Hepatic stellate cell (primary cell): ENCODE measurements at places on chromosomes 12 and 14.

DNA sequence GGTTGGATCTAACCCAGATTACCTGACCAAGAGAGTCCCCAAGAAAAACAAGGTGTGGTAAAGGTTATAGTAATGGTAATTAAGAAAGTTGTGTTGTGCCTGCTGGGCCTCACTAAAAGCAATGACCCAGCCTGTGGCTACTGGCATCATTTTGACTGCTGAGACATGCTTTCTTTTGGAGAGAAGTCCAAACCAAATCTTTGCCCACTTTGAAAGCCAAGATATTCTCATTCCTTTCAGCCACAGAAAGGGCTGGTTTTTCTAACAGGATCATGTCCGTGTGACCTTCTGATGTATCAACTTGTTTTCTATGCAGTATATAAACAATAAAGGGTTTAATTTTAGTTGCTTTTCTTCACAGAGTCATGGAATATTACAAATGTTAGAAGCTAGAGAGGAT is 388.6 kb downstream of the RAD51B start:
- DNase-seq = no peak

GRCh38 chr12:72872996-72873395 is 600.8 kb downstream of the TRHDE start:
- no peak for DNase-seq

DNA sequence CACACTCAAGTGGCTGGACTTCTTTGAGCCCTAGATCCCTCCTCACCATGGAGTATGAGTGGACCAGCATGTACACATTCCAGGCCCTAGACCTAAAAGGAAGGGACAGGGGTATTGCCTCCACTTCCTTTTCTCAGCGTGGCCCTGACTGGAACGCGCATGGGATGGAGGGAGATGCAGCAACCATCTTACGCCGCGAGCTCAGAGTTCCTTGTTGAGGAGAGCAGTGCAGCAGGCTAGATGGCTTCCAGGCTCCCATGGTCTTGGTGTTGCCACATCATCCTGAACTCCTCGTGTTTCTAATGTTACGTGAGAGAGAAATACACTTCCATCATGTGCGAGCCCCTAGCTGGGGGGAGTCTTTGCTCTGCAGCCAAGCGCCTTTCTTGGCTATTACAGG is 61.8 kb upstream of the DIO3 start:
- no peak for DNase-seq

DNA sequence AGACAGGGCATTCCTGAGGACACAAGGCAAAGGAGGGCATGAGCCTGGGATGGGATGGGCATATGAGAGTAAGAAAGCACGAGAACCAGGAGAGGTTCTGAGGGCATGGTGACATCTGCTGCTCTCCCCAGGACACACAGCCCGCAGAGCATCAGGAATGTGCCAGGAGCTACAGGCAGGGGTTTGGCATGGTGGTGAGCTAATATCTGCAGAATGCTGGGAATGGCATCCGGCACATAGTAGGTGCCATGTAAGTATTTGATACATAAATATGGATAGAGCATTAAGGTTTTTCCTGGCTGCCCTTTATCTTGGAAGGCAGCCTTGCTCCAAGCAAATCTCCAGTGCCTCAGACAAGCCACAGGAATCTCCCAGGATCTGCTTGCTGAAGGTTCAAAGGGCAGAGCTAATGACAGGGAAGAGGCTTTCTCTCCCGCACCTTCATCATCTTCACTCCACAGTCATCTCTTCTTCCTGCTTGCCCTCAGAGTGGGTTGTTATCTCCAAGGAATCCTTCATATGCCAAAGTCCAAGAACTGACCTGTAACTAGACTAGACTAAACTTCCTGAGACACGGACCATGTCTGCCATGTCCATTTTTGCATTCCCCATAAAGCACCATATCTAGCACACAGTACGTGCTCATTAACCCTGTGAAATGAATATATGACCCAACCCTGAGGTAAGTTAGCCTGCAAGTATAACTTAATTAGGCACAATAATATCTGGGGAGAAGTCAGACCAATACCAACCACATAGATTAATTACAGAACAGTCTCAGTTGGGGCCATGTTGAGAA is 62.0 kb upstream of the SCN8A start:
- DNase-seq = no peak

DNA sequence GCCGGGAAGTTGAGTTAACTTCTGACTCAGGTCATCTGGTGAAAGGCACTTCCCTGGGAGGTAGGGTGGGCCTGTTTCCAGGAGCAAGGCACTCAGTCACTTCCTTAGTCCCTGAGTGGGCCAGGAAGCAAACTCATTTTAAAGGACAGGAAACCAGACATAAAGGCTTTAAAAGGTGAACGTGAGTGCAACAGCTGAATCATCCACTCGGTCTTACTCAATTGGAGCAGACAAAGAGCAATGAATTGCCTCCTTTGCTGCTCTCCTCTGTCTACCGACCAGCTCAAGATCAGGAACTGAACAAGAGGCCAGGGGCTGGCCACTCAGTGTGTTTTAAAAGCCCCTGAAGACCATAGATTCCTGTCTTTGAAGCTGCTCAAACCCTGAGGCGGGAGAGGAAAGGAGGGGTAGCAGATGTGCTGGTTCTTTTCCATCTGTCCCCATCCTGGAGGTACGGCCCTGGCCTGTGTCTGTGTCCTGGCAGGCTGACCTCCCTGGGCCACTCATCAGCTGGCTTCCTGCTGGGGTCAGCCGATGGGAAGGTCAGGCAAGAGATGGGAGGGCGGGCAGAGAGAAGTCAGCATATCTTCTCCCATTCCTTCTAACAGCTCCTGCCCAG is 148.9 kb downstream of the PPM1H start:
- DNase-seq = peak; percentile 41

DNA sequence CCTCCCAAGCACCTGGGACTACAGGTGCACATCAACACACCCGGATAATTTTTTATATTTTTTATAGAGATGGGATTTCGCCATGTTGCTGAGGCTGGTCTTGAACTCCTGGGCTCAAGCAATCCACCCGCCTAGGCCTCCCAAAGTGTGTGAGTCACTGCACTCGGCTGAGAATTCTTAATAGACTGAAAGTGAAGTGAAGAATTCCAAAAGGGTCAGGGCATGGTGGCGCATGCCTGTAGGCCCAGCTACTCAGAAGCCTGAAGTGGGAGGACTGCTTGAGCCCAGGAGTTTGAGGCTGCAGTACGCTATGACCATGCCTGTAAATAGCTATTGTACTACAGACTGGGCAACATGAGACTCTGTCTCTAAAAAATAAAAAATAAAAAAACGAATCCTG is 43.7 kb downstream of the TCHP start:
- DNase-seq = no peak

GRCh38 chr14:70665448-70666360 is 24.0 kb downstream of the TTC9 start:
- peak; percentile 43 for DNase-seq

GRCh38 chr12:124236625-124237031 is 58.3 kb upstream of the RFLNA start:
- peak; percentile 54 for DNase-seq

DNA sequence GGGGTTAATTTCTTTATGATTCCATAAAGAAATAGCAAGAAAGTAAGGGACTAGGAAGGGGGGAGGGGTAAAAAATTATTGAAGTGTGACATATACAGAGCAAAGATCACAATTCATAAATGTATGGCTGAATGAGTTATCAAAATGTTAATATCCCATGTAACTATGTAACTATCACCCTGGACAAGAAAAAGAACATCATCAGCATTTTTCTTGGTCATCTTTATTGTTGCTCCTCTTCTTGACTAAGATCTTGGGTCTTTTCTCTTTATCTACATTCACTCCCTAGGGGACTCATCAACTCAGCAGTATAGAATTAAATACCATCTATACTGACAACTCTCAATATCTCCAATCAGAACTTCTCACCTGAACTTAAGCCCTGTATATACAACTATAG is 57.5 kb downstream of the CAND1 start:
- no peak for DNase-seq

- DNase-seq = no peak
These were observed 149.4 kb downstream of the FOXN3 start for GRCh38 chr14:89267656-89268055.

DNA sequence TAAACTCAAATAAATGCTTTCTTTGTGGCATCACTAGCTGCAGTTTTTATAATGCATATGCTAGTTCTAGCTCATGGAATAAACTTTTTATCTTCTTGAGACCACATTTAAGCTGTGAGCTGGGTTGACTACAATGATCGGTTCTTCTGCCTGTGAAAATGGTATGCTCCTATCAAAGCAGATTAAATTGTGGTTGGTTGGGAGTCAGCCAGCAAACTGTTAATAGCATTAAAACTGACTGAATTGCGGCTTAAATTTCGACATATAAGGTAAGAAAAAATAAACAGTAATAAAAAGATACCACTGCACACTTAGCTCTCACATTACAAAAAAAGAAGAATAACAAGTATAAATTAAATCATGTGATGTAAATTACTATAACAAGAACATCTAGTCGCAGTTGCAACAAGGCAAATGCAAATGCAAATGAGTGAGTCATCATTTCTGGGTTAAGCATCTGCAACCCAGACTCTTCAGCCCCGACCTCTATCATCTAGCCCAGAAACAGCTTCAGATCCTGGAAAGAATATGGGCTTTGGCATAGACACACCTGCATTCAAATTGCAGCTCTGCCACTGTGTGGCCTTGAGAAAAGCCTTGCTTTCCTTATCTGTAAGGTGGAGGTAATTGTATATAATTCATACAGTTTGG is 19.8 kb upstream of the DHRS7 start:
- no peak for DNase-seq

- DNase-seq = no peak
These were observed 16.4 kb downstream of the CEP170B start for GRCh38 chr14:104881369-104881979.

DNA sequence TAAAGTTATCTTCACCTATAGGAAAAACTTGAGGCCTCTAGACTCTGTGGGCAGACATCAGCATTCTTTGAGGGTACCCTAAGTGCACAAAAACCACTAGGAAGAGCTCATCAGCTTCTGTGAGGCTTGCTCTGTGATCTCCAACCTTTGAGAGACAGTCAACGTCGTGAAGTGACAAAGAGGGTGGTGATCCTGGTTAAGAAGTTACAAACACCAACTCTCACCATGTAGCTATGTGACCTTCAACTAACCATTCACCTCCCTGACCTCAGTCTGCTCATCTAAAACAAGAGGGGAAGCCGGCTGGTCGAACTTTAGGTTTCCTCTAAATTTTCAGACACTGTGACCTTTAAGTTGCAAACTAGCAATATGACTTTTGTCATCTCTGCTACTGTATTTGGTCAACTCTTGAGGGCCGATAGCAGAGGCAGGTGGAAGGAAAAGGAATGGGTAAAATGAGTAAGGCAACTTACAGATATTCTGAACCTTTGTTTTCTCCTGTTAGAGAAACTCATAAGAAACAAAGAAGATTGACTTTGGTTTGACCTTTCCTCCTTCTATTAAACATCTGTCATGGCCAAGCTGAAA is 103.2 kb upstream of the PARP11 start:
- no peak for DNase-seq

DNA sequence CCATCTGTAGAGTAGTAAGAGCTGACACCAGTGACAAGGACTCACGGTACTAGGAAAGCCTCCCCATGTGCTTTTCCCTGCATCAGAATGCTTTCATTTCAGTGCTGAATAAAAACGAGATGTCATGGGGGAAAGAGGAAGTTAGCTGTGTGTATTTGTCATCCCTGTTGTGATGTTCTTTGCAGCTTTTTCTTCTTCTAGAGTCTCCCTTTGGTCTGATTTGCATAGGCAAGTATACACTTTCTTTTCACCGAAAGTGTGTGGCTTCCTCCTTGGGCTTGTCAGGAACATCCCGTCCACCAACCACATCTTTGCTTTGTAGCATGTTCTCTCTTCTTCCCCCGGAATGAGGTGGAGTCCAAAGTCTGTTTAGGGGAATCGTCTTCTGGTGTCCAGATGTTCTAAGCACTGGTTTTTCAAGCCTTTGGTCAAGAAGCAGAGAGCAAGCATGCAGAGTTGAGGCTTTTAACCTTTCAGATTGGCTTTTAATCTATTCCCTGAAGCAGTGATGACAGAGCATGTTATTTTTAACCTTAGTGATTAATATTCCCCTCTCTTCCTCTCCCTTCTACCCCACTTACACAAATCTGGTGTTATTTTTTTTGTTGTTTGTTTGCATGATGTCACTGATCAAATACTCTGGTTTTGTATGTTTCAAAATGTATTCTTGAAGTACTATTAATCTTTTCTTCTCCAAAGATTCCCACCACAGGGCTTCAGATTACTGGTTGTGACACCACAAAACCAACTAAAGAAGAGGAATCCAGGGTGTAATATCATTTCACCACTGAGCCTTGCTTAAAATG is 163.4 kb downstream of the SAMD4A start:
- no peak for DNase-seq

DNA sequence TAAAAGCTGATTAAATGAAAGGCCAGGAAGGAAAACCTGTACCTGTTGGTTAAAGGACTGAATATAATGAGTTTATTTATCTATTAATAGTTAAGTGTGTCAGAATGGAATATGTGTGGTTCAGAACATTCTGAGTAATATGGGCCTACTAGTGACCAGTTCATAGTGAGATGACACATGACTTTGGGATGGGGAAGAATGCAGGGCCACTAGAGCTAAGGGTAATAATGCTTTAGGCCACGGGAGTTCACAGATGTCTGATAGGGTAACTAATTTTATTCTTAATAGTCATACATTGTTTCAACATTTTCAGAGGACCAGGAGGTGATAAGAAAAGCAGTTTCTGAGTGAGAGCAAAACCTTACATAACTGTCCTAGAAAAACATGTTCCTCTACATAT is 247.8 kb upstream of the OR4E1 start:
- no peak for DNase-seq

DNA sequence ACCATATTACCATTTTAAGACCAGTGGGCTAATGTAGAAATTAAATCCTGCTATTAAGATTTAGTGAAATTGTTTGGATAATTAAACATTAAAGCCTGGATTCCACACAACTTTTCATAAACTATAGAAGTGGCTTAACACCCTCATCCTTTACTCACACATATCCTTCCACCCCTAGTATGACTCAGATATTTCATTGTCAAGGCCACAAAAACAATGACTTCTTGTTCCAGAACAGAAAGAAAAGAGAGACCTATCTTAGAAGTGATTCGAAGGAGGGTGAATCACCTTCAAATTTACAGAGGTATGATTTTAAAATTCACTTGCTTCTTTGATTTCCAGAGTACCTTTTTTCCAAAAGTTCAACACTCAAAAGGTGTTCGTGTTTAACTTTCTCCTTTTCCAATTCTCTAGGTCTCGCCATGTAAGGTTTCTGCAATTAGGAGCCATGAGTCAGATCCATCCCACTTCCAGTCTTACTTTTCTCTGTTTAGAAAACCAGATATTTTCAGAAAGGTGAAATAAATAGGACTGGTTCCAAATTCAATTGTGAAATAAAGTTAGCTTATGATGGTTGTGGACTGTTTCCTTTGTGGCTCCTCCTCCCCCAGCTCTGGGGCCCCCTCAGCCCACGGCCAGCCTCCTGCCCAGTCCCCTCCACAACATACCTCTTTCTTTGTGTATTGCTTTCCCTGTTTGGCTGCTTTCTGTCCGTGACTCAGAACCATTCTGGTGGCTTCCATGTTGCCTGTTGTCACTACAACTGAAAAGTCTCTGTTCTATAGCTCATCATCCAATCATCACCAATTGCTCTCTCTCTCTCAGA is 24.6 kb upstream of the MGP start:
- no peak for DNase-seq
